ENCODE measurements at places on chromosomes 2 and 18.

GRCh38 chr2:180787330-180787729, 193.1 kb upstream of the UBE2E3 start:
- no peak for DNase-seq

DNA sequence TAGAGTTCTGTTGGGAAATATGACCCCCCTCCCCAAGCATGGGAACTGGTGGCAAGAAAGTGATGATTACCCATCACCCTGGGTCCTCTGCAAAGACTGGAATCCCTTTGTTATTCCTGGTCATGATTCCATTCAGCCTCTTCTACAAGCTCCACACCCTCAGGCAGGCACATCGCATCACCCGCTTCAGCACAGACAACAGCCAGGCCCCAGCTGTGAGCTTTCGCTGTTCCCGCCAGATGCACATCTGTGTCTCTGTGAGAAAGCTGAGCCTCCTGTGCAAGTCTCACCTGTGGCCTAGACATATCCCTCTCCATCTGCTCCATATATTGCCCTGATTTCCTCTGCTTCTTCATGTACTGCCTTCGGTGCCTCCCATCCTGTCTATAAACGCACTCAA, 368.0 kb upstream of the RAB6C start:
- no peak for DNase-seq

- no peak for DNase-seq
Observed at GRCh38 chr2:142974288-142975024, 97.0 kb downstream of the KYNU start.

- no peak for DNase-seq
Observed at GRCh38 chr18:79275992-79276391, 119.7 kb upstream of the NFATC1 start.

DNA sequence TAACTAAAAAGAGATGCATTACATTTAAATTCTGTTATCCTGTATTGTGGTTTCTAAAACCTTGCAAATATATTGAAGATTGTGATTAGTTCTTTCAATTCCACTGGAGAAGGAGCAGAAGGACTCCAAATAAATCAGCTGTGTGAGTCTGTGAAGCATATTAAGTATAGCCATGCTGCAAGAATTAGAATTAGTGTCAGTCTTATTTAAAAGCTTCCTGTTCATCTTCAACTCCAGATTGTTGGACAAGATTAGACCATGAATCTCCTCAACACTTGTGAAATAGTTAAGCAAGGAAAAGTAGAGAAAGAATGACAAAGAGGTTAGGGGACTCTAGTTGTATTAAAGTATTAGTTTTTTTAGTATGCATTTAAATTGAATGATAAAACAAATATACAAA, 92.5 kb upstream of the LRP1B start:
- DNase-seq, result no peak

All from NCI-H1105 treated with DMSO at 0.1 percent for 48 hours (cell line).